ENCODE measurements at places on chromosomes 6 and 20.

DNA sequence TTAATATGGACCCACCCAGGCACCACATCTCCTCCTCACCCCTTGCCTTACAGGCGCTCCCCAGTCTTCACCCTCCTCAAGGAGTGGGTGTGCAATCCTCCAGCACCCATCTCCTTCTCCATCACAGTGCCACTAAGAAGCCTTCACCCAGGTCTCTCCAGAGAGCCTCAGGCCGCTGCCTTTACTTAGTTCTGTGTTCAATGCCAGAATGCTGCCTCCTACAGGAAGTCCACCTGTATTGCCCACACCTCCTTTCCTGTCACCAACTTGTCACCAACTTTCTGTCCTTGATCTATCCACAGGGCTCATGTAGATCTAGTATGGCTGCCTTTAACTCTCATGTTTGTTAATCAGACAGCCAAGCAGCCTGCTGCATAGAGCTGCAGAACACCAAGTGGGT is 586 bp upstream of the LST1 start:
- DNase-seq: no peak

- no peak for DNase-seq
These were observed 393.8 kb upstream of the IMPG1 start for GRCh38 chr6:76466286-76466685.

- DNase-seq: peak; percentile 91
These were observed 92.8 kb downstream of the CLIC5 start for GRCh38 chr6:45922728-45923351.

DNA sequence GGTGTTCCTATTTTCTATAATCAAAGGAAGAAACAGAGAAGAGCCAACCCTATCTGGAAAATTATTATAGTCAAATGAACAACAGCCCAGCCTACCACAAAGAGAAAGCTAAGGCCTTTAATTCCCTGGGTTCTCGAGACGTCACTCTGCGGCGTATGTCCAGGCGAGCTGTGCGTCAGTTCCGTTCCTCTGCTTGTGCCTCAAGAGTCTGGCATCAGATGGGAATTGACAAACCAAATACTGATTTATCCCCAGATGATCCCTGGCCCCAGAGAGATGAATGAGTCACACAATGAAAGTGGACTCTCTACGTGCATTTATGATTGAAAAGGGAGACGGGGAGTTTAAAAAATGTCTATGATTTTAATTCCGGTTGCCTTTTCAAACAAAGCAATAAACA is 151.6 kb upstream of the PDE10A start:
- DNase-seq: no peak

GRCh38 chr6:35213824-35214756 is at the start of gene SCUBE3:
Gene SCUBE3 (plus strand): TSS chr6:35213956. CDS start chr6:35214419, 463 bp downstream.
- peak; percentile 44 for DNase-seq

GRCh38 chr6:14283600-14284235 is 166.1 kb downstream of the CD83 start:
- no peak for DNase-seq

- DNase-seq: no peak
These were observed 64.0 kb downstream of the SYNDIG1 start for GRCh38 chr20:24533449-24533848.

DNA sequence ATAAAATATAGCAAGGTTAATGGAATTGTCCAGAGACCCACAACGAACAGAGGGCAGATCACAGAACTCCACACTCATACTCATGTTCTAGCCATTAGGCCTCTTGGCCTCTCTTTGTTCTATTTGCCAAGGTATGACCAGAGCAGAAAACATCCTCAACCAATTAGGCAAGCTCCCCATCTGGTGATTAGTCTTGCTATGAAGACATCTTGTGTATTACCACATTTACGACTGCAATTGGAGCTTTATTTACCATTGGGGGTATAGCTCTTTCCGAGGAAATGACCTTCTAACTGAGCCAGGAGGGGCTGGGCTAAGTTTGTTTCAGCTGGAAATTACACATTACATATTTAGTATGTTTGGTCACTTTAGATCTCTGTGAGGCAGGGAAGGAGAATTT is 593.9 kb downstream of the CD109 start:
- peak; percentile 36 for DNase-seq

DNA sequence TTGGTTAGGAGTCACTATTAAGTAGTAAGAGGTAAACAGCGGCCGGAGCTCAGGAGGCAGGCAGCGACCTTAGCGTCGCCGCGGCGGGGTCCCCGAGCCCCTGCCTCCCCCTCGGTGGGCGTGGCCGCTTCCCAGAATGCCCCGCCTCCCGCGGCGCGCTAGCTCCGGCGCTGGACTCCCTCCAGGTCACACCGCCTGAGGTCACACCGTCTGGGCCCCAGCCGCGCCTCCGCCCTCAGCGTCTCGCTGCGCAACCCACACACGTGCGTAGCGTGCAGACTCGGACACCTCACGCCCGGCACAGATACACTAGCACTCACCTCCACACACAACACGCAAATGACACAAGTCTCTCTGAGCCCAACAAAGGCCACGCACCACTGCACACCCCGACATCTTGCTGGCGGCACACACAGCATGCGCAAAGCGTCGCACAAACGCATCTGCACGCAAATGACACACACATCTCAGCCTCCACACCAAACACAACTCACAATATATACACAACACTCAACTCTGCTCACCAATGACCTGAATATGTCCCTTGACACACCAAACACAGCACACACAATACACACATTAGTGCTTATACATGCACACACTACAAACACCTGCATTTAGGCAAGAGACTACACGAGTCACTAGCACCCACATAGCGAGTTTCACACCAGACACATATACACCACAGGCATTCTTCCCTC is 17.6 kb upstream of the CDKN1A start:
- DNase-seq: peak; percentile 55

GRCh38 chr20:50450881-50451752 is 59.1 kb upstream of the PTPN1 start:
- DNase-seq: peak; percentile 88

GRCh38 chr6:154356113-154356512 is 490 bp downstream of the IPCEF1 start:
- no peak for DNase-seq

- DNase-seq: peak; percentile 98
These were observed 70.7 kb downstream of the PDE7B start for GRCh38 chr6:135922174-135922573.

DNA sequence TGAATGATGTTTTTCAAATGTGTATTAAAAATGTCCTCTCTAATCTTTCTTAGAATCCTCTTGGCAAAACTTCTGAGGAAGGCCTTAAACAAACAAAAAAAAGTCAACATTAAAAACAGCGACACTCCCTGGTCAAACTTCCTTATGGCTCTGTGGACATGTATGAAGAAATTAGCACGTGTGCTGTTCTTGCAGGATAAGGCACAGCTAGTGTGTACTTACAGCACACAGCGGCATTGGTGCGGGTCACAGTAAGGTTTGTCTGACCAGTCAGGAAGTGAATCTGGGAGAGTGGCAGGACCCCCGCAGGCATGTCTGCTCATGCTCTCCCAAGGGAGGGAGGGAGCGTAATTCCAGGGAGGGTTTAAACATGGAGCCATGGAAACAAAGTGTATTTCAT is 38.8 kb downstream of the SLC22A1 start:
- DNase-seq: peak; percentile 65

DNA sequence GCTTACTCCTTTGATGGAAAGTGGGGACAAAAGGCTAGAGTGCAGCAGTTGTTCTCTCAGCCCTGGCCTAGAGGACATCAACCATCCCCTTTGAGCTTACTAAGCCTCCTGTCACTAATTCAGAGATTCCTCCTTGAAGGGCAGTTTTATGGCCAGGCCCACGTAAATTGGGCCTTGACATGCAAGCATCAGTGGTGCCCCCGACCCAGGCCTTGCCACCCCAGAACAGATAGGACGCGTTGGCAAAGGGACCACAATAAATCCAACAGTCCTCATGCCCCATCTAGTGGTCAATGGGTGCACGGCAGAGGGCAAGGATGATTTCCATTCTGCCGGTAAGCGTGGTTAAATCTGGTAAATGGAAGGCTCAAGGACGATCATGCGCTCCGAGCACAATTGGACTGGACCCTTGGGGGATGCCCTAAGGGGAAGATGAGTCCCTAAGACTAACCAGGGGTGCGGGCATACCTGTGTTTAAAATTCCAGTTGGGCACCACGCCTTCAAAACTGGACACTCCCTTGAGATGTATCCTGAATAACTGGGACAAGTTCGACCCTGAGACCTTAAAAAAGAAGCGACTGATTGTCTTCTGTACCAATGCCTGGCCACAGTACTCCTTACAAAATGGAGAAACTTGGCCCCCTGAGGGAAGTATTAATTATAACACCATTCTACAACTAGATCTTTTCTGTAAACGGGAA is 32.6 kb downstream of the CEP85L start:
- DNase-seq: peak; percentile 51

DNA sequence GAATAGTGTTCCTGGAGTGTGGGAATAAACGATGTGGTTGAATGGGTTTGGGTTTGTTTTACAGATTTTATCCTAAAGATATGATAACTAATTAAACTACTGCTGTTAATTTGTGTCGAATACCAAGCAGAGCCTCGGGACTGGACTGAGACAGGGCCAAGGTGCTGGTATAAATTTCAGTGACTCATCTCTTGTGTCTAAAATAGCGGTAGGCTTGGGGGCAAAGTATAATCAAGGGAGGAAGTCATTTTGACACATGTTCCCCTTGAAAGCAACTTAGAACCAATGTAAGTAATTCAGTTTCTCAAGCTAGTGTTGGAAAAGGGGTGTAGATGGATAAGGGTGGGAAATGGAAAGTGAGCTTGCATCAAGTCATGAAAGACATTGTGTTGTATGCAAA is 108.4 kb downstream of the PLCB4 start:
- DNase-seq: no peak

DNA sequence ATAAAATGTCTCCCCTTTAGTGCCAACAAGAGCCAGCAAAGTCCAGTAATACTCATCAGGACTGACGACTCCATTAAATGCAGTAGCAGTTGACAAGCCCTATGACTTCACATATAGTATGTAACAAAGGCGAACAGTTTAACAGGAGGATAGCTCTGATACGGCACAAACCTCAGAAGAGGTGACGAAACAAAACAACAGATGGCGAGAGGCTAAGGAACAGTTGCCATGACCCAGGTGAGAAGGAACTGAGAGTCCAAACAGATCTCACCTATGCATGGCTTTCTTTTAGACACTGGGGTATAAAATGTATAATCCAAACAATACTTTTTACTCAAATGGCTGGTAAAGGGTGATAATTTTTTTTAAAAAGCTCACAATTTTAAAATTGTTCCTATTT is 37.1 kb downstream of the SYNE1 start:
- DNase-seq: no peak

DNA sequence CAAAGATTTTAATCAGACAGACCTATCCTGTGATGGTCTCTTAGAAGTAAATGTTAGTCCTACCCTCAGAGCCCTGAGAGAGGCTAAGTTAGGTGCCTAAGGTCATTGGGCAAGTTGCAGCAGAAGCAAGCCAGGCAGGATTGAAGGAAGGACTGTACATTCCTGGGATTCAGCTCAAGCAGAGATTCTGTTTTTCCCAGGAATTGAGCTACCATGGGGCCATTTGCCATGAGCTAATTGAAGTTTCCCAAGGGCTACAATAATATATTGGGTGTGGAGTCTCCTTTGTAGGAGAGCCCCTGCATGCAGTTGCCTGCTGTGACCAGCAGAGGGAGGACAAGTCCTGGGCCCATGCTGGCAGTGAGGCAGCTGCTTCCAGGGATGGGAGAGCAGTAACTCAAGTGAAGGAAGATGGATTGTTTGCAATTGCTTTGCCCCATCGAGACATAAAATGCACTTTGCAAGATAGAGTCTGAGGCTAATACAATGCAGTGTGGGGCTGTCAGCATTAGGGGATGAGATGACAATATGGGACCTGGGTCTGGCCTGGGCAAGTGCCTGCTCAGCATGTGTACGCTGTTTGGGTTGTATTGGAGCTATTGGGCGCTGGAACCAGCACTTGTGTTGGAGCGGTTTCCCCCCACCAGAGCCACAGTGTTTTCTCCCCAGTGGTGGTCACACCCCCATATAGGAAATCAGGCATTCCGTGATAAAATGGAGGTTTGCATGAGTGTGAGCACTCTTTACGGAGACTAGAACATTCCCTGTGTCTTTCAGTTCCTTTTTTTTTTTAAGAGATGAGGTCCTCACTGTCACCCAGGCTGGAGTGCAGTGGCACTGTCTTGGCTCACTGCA is 27.9 kb downstream of the DNMT3B start:
- DNase-seq: peak; percentile 88

- no peak for DNase-seq
These were observed 60.4 kb downstream of the YTHDF1 start for GRCh38 chr20:63155266-63156165.

DNA sequence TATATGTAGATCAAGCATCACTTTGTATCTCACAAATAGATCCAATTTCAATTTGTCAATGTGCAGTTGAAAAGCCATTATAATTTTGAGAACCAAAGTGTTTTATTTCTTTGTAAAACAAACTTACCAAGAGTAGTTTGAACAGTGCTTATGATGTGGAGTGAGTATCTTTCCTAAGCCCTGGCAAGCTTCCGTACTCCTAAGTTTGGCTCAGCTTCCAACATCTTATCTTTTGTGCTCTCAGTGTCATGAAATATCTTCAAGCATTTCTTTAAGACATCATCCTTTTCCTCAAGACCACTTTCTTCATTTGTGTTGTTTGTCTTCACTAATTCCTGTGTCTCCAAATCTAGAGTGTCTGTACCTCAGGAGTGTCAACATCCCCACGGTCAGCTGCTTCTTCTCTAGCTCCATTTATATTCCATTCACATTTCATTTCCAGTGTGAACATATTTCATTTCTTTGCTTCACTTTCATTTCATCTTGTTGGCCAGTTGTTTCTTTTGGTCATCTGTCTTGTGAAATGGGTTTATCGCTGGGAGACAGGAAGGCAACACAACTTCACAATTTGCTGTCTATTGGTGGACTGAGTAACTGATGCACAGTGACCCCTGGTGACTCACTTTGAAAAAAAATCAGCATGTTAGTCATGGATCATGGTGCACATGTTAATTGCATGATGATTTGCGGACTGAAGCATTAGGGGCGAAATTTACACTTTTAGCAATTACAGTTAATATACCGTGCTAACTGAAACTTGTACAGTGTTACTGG is 36.9 kb downstream of the SLC24A3 start:
- peak; percentile 61 for DNase-seq

GRCh38 chr6:17269840-17270239 is 11.3 kb upstream of the RBM24 start:
- no peak for DNase-seq

DNA sequence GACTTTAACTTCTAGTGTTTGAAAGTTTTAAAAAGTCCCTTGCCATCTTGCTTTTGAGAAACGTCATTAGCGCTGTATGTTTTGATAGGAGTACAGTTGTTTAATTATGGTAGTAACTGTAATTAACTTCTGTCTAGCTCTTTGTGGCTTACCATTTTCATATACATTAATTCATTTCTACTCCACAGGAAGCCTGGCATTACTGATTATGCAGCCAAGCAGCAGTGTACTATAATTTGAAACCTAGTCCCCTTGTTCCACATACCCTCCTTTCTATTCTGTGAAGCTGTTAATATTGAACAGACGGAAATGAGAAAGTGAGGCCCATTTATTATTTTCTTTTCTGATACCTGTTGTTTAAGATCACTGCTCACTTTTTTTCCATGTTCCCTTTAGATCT is 235.4 kb downstream of the CDKAL1 start:
- DNase-seq: no peak

Measured in choroid plexus epithelial cell (primary cell).